Aorta (tissue), 5 donors: ENCODE measurements at places on chromosomes 4 and X. TPM values are rescaled to one million over a fixed set of nuclear protein-coding genes. Genes with fewer than 3 reads are reported as not detected.

DNA sequence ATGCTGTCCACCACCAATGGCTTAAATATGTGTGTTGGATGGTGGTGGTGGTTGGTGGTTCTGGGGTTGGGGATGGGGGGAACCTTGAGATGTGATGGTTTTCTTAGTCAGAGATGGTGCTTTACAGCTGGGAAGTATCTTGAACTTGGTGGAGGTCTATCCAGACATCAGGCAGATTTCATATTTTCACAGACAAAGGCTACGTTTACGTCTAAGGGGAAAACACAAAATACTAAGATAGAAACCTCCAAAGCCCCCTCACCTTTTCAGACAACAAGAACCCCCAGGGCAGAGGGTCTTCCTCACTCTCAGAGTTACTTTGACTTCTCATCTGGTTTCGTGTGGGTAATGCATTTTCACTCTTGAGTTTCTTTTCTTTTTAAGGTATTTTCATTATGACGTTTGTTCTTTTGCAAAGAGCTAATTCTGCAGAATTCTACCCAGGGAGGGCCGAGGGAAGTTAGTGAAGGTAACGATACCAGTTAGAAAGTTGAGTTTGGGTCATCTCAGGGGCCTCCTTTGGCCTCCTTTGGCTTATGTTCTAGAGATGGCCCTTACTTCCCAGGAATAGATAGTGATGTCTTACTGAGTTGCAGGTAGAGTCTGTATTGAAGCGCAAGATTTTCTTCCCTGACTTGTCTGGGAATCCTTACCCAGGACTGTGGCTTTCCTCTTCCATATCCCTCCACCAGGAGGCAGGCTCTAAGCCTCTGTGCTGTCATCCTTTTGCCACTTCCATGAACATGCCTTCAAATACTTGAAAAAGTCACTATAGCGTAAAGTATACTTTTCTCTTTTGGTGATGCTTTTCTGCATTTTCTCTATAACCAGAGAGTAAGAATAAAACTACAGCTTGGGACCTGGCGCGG lies 31.9 kb downstream of the RHOH start:
- no peak for DNase-seq

DNA sequence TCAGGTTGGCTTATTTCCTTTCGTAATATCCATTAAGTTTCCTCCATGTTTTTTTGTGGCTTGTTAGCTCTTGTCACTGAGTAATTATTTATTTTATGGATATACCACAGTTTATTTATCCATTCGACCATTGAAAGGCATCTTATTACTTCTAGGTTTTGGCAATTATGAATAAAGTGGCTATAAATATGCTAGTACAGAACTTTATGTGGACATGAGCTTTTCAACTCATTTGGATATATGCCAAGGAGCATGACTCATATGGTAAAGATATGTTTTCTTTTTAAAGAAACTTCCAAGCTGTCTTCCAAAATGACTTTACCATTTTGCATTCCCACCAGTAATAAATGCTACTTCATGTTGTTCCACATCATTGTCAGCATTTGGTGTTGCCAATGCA lies 803.6 kb downstream of the GLUD2 start:
- no peak for DNase-seq

PRKX gene
- polyA plus RNA-seq, result 10.3 TPM

- no peak for DNase-seq
Measured at GRCh38 chr4:156188596-156188995, 234.9 kb upstream of the CTSO start.

GRCh38 chr4:23171976-23172375 lies 479.2 kb downstream of the GBA3 start:
- no peak for DNase-seq

DNA sequence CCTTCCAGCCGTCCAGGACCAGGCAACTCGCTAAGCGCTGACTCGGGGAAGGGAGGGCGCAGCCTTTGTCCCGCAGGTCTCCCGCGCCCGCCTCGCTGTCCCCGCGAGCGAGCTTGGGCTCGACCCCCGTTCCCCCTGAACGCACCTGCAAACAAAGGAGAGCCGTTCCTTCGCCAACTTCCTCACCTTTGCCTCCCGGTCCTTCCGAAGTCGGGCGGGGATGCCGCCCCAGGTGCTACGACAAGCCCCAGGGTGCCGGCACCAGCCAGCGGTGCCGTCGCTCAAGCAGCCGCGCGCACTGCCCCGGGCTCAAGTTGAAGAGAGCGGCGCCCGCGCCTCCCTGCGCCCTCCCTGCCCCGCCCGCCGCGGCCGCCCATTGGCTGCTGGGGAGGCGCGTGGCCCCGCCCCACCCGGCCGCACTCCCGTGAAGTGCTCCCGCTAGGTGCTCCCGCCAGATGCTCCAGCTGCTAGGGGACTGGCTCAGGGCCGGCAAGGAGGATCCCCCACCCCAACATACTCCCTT lies 107.1 kb downstream of the NSUN7 start:
- peak; percentile 79 for DNase-seq

DNA sequence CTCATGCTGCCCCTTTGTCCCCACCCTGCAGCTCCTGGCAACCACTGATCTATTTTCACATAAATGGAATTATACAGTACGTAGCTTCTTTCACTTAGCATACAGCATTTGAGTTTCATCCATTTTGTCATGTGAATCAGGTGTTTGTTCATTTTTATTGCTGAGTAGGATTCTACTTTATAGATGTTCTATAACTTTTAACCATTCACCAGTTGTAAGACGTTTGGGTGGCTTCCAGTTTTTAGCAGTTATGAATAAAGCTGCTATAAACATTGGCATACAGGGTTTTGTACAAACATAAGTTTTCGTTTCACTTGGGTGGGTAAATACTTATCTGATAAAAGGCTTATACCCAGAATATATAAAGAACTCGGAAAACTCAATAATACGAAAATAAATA lies 102.3 kb upstream of the KLHL13 start:
- DNase-seq, result no peak

IL13RA2 gene
- 32.3 TPM for polyA plus RNA-seq

DNA sequence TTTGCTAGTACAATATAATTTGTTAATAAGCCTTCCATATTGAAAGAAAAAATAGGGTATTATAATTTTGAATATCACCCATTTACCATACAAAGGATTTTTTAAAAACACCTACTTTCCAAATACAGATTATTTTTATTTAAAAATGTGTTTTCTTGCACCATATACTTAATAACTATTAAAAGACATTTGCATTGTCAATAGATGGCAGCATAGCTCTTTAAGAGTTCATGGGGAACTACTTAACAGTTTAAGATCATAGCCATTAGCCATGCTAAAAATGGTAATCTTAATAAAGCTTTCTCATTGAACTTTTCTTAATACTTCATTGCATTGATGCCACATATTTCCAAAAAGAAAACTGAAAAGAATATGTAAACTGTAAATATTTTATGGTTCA lies 1995.9 kb downstream of the C4orf33 start:
- no peak for DNase-seq
